EL (cell line): ENCODE measurements at places on chromosomes 7 and 10.
A peak's percentile ranks its signal among the peaks of the same experiment; 100 is the strongest.

DNA sequence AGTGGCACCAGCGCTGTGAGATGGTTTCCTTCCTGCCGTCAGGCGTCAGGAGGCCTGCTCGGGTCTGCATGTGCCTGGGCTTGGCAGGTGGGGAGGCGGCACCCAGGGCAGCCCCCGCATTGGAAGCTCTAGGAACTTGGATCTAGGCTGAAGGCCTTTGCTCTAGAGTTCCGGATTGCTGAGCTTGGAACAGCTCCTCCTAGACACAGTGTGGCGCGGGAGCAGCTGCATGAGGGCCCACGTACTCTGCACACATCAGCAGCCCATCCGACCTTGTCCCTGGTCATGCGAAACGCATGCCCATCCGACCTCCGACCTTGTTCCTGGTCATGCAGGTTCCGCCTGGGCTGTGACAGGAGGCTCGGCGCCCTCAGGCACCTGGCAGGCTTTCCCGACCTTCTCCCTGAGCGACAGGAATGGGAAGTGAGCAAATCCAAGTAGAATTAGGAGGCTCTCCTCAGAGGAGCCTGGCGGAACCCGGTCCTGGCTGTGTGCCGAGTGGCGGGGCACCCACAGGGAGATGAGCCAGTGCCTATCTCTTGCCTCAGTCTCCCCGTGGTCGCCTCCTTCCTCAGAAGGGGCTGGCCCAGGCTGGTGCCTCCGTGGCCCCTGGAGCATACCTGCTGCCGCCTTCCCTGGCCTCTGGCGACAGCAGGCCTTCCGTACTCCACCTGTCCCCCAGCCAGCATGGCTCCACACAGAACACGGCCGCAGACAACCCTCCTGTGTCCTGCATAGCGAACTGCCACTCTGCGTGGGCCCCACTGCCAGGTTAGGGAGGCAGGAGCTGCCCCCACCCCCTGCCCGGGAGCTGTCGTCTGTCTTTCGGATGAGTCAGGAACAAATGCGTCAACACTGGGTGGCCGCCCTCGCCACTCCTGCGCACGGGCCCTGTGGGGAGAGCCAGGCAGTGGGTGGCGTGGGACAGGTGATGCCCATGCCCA, 12.0 kb downstream of the GET4 start:
- DNase-seq = no peak

- DNase-seq = peak; percentile 85
These were observed 1.0 kb downstream of the URGCP start for GRCh38 chr7:43905209-43905946.

GRCh38 chr10:91242940-91243339, 22.5 kb downstream of the PCGF5 start:
- no peak for DNase-seq

DNA sequence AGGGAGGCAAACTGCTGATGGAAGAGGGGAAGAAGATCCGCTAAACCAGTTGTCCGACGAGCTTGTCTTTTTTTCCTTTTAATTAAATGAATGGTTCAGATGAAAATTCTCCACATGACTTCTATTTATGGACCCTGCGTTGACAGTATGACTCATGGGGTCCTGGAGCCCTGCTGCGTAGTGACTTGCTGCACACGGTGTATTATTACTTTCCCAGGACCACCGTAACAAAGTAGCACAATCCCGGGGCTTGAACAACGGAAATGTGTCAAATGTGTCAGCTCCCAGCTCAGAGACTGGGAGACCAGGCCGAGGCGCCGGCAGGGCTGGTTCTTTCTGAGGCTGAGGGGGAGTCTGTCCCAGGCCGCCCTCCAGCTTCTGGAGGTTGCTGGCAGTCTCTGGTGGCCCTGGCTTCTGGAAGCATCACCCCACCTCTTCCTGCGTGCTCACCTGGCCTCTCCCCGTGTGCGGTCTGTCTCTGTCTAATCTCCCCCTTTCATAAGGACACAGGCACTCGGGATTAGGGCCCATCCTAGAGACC, 33.8 kb upstream of the MNX1 start:
- DNase-seq = peak; percentile 36

DNA sequence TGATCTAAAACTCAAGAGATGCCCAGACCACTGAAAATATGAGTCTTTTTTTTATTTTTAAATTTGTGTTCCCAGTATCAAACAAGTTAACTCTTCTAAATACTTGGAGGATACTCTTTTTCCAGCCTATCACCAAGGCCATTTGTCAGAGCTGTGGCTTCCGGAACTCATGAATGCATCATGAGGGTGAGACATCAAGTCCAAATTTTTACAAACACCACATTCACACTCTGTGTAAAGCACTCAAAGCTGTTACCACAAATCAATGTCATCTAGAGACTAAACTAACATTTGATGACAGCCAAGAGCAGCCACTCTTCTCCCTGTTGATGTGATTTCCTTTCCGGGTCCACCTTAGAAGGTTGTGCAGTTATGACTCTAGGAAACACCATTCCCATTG, 43.8 kb upstream of the ARID5B start:
- DNase-seq = no peak

DNA sequence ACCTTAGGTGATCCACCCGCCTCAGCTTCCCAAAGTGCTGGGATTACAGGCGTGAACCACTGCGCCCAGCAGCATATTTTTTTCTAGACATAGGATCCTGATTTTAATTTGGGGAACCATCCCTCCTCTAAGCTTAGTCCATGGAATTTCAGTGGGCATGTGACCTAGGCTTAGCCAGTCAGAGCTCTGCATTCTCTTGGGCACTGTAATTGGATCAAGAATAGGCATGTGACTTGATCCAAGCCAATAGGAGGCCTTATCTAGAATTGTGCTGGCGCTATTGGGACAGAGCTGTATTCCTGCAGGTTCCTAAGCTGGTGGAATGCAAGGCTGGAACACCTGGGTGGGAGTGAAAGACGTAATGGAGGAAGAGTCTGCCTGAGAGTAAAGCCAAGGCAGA, 36.7 kb upstream of the CRTAC1 start:
- no peak for DNase-seq

DNA sequence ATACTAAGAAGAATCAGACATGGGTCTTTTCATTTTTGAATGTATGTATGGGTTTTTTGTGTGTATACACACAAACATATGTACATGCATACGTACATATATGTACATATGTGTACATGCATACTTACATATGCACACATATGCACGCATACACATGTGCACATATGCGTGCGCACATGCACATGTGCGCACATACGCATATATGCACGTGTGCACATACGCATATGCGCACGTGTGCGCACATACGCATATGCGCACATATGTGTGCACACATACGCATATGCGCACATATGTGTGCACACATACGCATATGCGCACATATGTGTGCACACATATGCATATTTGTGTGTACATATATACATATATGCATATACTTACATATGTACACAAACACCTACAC, 4.9 kb upstream of the BMPR1A start:
- no peak for DNase-seq

- DNase-seq = no peak
These were observed 179.4 kb downstream of the ELFN1 start for GRCh38 chr7:1849351-1850041.

GRCh38 chr10:110495731-110496552, 1.8 kb upstream of the DUSP5 start:
- peak; percentile 97 for DNase-seq

GRCh38 chr10:76205361-76205760, 773.9 kb downstream of the LRMDA start:
- DNase-seq = no peak

- DNase-seq = no peak
These were observed 132.5 kb upstream of the PTER start for GRCh38 chr10:16304311-16304710.

GRCh38 chr10:63409465-63410027, 56.2 kb downstream of the JMJD1C start:
- DNase-seq = peak; percentile 55

GRCh38 chr10:9198611-9199010, 1144.1 kb downstream of the GATA3 start:
- peak; percentile 69 for DNase-seq

- no peak for DNase-seq
These were observed 3.1 kb upstream of the PHYH start for GRCh38 chr10:13302821-13303555.

DNA sequence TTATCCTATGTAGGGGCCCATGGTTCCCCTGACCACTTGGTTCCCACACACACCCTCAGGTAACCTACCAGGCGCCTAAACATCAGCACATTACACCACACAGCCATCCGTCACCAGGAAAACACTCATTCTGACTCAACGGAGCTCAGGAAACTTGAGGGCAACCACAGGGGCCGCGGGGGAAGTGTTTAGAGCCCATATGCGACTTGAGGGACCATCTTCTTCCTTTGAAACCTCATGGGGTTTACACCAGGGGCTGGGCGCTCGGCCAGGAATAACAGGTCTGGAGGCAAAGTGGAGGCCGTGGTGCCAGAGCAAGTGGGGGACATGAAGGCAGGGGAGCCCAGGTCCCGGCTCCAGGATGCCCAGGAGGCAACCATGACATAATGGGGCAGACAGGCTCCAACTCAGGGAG, 1.5 kb downstream of the STX1A start:
- peak; percentile 96 for DNase-seq

DNA sequence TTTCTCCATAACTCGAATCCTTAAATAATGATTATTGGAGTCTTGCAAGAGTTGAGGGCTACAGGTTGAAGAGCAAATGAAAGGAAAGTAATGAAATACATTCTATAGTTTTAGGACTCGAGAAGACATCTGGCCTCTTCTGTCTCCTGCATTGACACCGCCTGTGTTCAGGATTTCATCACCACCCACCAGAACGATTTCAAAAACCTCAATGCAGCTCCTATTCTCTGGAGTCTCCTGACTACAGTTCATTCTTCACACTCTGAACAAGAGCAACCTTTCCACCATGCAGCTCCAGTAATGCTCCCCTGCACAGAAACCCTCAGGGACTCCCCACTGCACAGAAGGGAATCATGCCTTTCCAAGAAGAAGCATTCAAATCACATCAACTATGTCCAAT, 5.5 kb downstream of the IL15RA start:
- no peak for DNase-seq

- no peak for DNase-seq
These were observed 94.5 kb downstream of the RELN start for GRCh38 chr7:103894656-103895596.

DNA sequence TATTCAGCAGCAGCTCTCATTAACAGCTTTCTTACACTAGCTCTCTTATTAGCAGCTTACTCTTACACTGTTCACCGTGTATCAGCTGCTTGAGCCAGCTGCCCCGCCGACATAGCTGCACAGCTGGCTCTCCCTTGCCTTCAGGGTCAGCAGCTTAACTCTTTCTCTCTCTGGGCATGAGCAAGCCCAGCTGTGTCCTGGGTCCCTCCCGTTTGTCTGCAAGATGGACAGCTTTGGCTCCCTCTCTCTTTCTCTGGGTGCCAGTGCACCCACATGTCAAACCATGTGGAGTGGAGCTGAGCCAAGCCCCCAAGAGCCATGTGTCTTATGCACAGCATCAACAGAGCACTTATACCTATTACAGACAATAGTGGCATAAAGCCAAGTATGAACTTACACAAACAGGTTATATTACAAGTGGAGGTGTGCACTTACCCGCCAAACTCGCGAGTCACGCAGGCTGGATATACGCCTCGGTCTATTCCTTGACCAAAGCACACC, 35.7 kb upstream of the MTPAP start:
- DNase-seq = peak; percentile 40

GRCh38 chr7:157553256-157553655, 216.5 kb downstream of the DNAJB6 start:
- DNase-seq = no peak

DNA sequence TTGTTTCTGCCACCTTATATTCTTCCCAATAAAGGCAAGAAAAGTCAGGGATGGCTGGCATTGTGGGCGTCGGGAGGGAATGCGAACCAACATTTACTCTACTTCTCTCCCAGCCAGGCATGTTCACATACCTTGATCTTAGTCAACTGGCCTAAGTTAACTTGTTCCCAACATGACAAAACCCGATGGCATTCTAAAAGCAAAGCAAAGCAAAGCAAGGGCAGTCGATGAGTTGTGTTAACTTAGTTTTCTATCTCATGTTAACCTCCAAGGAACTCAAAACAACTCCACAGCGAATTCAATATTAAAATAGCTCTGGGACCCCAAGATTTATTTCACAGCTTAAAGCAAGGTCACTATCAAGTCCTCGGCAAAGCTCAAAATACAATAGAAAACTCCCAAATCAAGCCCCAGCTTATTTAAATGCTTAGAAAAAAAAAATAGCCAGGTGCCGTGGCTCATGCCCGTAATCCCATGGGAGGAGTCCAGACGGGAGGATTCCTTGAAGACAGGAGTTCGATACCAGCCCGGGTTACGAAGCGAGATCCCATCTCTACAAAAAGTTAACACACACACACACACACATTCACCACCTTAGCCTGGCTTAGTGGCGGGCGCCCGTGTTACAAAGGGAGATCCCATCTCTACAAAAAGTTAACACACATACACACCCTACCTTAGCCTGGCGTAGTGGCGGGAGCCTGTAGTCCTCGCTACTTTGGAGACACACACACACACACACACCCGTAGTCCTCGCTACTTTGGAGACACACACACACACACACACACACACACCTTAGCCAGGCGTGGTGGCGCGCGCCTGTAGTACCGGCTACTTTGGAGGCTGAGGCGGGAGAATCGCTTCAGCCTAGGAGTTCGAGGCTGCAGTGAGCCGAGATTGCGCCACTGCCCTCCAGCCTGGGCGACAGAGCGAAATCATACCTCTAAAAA, 901 bp upstream of the CCNY start:
- peak; percentile 28 for DNase-seq

DNA sequence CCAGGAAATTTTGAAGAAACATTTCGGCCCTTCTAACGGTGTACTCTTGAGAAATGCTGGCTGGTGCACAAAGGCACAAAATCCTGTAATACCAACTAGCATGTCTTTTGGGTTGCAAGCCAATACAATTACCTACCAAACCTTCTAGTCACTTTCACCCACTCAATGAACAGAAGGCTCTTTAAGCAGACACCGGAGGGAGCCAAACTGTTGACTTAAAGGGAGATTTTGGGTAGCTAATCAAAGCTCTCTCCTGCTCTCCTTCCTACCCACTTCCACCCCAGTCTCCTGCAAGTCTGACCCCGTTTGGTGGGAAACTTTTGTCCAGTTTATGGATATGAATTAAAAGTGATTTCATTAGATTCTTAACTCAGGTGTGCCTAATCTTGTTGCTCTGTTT, 24.0 kb downstream of the GRM3 start:
- no peak for DNase-seq

DNA sequence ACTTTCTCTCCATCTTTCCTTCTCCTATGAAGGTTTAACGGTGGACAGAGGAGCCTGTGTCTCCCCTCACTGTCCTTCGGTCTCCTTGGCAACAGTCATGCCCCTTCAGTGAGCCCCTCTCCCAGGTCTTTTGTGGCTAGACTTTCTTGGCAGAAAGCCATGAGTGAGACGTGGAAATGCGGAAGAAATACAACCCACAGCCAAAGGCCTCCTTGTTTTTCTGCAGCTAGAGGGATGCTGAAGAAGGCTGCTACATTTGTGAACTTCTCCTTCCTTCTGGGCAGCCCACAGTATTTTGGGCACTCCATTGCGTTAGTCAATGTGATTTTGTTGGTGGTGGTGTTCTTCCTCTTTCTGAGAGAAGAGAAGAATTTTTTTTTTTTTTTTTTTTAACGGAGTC, 333.7 kb upstream of the PODXL start:
- DNase-seq = no peak

GRCh38 chr10:132209130-132209529, 22.4 kb downstream of the DPYSL4 start:
- peak; percentile 34 for DNase-seq

GRCh38 chr7:108246227-108246837, 116.2 kb upstream of the LAMB4 start:
- DNase-seq = peak; percentile 96
